Activated naive CD4-positive, alpha-beta T cell treated with anti-CD3 and anti-CD28 coated beads, Interleukin-2, amount 10 ng/mL, durations not matched to agents 7 days and 5 days (primary cell): ENCODE measurements at places on chromosomes 3 and 15.
A peak's percentile ranks its signal among the peaks of the same experiment; 100 is the strongest.

GRCh38 chr3:42173307-42173706 lies 82.2 kb downstream of the TRAK1 start:
- H3K4me3 ChIP-seq: peak overlapping the region; percentile 25
- peaks cover 49% of the 10 kb centered on the region for H3K4me1 ChIP-seq
- peak; percentile 24 for DNase-seq
- H3K27ac ChIP-seq: peak overlapping the region; percentile 95
- no peaks in the 10 kb centered on the region for H3K27me3 ChIP-seq

DNA sequence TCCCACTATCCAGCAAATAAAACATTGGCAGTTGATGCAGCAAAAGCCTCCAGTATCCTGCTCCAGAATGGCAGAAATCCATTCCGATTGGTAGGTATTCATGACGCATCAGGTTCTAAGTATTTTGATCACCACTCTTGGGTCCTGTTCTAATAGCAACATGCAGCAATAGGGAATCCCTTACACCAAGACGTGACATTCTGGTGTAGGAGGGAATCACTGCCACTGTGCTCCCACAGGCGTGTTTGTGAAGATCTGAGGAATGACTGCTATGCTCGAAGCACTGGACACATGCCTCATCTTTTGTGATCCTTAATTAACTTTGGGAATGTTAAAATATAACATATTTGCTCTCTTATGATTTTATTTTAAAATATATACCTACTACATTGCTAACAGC lies 552.9 kb downstream of the MECOM start:
- no peak for DNase-seq
- no peak overlapping the region for H3K27ac ChIP-seq
- H3K27me3 ChIP-seq: no peaks in the 10 kb centered on the region
- no peaks in the 10 kb centered on the region for H3K36me3 ChIP-seq
- H3K4me1 ChIP-seq: no peaks in the 10 kb centered on the region

DNA sequence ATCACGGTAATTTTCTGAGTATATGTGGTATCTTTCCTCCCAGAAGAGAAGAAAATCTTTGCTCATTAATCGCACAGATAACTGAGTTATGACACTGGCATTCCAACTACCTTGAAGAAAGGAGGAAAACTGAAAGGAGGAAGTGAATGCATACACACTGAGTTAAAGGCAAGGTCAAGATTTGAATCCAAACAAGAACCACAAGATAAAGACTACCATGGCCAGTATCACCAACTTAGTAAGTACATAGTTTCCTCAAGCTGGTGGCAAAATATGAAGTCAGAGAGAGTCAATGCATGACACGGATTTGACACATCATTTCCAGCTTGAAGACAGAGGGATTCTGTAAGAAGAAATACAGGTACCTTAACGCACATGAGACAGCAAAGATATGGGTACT lies 287.5 kb downstream of the ULK4 start:
- no peaks in the 10 kb centered on the region for H3K27me3 ChIP-seq
- no peaks in the 10 kb centered on the region for H3K36me3 ChIP-seq
- no peak overlapping the region for H3K27ac ChIP-seq

DNA sequence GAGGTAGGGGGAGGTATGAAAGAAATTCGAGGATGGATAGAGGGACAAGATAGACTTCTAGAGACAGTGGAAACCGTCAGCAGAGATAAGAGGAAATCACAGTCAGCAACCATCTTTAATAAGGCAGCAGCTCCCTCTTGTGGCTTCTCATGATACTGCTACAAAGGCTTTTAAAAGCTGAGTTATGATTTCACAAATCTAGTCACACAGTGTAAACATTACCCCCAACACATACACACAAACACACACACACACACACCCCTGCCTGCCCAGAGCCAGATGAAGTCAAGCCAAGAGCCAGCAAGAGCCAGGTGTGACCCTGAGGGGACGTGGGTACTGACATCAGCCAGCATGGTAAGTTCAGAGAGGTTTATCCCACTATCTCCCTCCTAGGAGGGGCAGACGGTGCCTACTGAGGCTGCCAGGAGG lies 18.9 kb upstream of the TGM5 start:
- peaks cover 4% of the 10 kb centered on the region for H3K4me1 ChIP-seq
- no peak overlapping the region for H3K27ac ChIP-seq
- no peak overlapping the region for H3K4me3 ChIP-seq
- no peaks in the 10 kb centered on the region for H3K36me3 ChIP-seq

DNA sequence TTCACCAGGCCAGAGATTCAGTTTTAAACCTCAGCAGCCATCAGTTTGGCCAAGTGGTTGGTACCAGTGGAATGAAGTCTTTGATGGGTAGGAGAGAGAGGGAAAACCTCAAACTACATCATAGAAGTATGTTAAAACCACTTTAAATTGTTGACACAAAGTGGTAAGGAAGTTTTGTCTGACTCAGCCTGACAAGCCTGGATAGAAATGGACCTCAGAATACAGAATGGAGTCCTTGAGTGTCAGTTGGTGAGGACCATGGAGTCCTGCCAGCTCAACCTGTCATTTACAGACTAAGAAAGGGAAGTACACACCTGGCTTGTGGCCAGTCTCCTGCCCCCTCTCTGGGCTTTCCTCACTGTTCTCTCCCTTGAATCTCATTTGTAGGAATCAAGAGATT lies 12.1 kb downstream of the EAF1 start:
- peaks cover 85% of the 10 kb centered on the region for H3K36me3 ChIP-seq
- no peaks in the 10 kb centered on the region for H3K27me3 ChIP-seq
- H3K27ac ChIP-seq: no peak overlapping the region
- DNase-seq: no peak
- peaks cover 18% of the 10 kb centered on the region for H3K4me1 ChIP-seq
- H3K4me3 ChIP-seq: no peak overlapping the region

- H3K27ac ChIP-seq: no peak overlapping the region
- DNase-seq: no peak
- peaks cover 49% of the 10 kb centered on the region for H3K36me3 ChIP-seq
- no peaks in the 10 kb centered on the region for H3K27me3 ChIP-seq
Measured at GRCh38 chr3:67635806-67636205, 18.6 kb downstream of the SUCLG2 start.

DNA sequence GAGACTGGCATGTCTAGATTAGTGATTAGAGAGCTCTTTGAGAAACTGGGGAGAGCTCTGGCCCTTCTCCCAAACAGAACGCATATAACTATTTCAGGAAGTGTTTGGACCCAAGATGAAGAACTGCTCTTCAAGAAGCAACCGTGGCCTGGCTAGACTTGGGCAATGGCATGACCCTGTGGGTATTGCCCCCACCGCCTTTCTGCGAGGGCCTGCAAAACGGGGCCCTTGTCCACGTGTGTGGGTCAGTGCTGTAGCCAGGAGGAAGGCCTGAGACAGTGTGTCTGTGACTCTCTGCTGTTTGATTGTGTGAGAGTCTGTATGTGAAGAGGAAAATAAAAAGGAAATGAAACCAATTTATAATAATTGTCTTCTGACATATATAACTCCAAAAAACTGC lies 42.5 kb downstream of the EEFSEC start:
- H3K4me1 ChIP-seq: peaks cover 3% of the 10 kb centered on the region
- DNase-seq: no peak
- H3K27ac ChIP-seq: no peak overlapping the region
- H3K4me3 ChIP-seq: no peak overlapping the region
- no peaks in the 10 kb centered on the region for H3K27me3 ChIP-seq

- no peak overlapping the region for H3K4me3 ChIP-seq
- no peaks in the 10 kb centered on the region for H3K4me1 ChIP-seq
- H3K27me3 ChIP-seq: no peaks in the 10 kb centered on the region
- H3K36me3 ChIP-seq: no peaks in the 10 kb centered on the region
Measured at GRCh38 chr3:65060904-65061303, 373.1 kb upstream of the ADAMTS9 start.

- DNase-seq: peak; percentile 56
- H3K27me3 ChIP-seq: peaks cover 81% of the 10 kb centered on the region
- H3K27ac ChIP-seq: no peak overlapping the region
- H3K4me3 ChIP-seq: no peak overlapping the region
- H3K36me3 ChIP-seq: no peaks in the 10 kb centered on the region
Measured at GRCh38 chr15:91055548-91056331, 33.3 kb upstream of the VPS33B start.

DNA sequence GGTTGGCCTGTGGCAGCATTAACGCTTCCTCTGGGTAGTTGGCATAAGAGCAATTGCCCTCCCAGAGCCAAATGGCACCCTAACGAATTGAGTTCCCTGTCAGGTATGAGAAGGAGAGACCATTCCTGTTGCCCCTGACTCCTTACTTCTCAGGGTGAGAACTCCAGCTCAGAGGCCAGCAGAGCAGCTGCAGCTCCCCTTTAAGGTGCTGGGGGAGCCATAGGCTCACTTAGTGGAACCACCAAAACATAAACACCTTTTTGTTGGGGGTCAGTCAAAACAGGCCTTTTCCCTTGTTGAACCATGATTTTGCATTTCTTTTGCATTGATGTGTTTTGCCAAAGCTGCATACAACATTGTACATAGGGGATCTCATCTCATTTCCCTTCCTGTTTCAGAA lies 28.1 kb upstream of the LHFPL4 start:
- no peak overlapping the region for H3K27ac ChIP-seq
- H3K4me1 ChIP-seq: no peaks in the 10 kb centered on the region
- H3K4me3 ChIP-seq: no peak overlapping the region
- H3K36me3 ChIP-seq: no peaks in the 10 kb centered on the region
- H3K27me3 ChIP-seq: no peaks in the 10 kb centered on the region

DNA sequence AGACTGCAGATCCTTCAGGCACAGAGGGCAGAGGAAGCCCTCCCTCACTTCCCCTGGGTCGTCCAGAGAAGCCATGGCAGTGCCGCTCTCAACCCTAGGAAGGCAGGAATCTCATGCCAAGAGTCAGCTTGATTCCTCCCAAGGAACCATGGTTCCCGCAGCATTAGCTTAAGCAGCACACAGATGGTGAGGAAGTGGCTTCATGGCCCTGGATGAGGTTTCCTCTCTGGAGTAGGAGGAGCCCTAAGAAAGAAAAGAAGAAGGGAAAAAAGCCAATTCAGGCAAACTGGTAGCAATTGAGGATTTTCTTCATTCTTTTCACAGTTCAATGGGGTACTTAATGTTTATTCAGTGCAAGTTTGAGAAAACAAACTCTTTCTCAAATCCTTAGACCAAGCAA lies 2.9 kb downstream of the RBSN start:
- peaks cover 40% of the 10 kb centered on the region for H3K36me3 ChIP-seq
- H3K27me3 ChIP-seq: peaks cover 9% of the 10 kb centered on the region
- no peak for DNase-seq
- no peak overlapping the region for H3K27ac ChIP-seq
- peaks cover 45% of the 10 kb centered on the region for H3K4me1 ChIP-seq

- H3K27me3 ChIP-seq: peaks cover 96% of the 10 kb centered on the region
- H3K27ac ChIP-seq: no peak overlapping the region
- H3K36me3 ChIP-seq: no peaks in the 10 kb centered on the region
Measured at GRCh38 chr3:49868862-49869466, 742 bp downstream of the CAMKV start.

- no peaks in the 10 kb centered on the region for H3K27me3 ChIP-seq
- H3K4me1 ChIP-seq: no peaks in the 10 kb centered on the region
Measured at GRCh38 chr3:172194702-172195406, 155.5 kb downstream of the FNDC3B start.

DNA sequence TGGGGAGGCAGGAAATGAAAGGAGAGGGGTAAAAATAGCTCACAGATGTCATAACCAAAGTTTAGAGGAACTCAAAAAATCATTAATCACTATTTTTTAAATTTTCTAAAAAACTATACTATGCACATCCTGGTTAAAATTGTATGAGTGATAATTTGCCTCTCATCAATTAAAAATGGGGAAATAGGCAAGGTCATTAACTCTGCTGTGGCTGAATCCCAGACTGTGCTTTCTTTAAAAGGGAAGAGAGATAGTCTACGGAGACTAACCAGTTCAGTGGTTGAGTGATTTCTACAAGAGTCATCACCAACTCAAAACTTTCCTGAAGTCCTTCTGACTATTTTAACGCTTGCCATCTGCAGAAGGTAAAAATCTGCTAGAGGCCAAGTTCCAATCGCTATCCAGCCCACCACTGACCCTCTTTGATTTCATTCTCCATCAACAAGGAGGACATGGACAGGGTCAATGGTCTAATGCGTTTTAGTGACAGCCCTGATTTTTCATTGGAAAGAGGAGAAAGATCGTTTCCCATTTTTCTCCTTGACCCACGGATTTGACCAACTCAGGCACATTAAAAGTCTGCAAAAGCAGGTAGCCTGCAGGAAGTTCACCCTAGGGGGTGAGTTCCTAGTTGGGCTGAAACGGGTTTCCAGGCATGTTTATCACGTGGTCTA lies 850 bp downstream of the SUCLG2 start:
- H3K4me3 ChIP-seq: peak overlapping the region; percentile 76
- H3K36me3 ChIP-seq: peaks cover 53% of the 10 kb centered on the region
- no peak for DNase-seq
- H3K4me1 ChIP-seq: peaks cover 68% of the 10 kb centered on the region

DNA sequence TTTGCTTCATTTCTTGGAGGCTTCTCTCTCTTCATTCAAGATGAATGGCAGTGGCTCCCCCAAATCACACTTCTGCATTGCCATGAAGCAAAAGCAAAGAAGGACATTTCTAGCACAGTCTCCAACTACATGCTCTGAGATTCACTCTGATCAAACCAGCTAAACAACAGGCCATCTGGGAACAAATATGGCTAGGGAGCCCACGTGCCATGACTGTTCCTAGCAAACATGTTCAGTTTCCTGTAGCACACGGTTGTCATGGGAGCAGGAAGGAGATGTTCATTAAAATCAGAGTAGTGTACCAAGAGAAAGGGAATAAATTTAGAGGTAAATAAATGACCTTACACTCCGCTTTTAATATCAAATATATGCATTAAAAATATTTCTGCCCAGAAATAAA lies 327.3 kb downstream of the GBE1 start:
- H3K27me3 ChIP-seq: no peaks in the 10 kb centered on the region
- H3K4me3 ChIP-seq: no peak overlapping the region
- no peak for DNase-seq
- no peak overlapping the region for H3K27ac ChIP-seq
- H3K4me1 ChIP-seq: no peaks in the 10 kb centered on the region

DNA sequence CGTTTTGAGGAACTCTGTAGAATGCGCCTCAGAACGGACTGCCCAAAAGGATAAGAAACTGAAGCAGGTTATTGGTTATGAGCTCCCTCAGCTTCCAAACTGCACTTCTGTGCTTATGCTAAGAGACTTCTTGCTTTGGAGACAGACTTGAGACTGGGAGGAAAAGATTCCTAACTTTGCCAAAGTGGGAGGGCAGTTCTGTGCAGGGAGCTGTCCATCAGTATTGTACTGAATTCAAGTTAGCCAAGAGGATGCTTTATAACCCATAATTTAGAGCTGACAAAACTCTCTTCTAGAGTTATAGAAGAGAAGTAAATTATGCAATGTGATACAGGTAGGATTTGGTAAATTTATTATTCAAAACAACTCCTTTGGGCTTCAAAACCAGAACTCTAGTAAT lies 519.8 kb upstream of the GBE1 start:
- H3K27me3 ChIP-seq: no peaks in the 10 kb centered on the region
- no peaks in the 10 kb centered on the region for H3K4me1 ChIP-seq
- H3K27ac ChIP-seq: no peak overlapping the region
- H3K36me3 ChIP-seq: no peaks in the 10 kb centered on the region

GRCh38 chr15:59339252-59339672 lies 33.4 kb downstream of the MYO1E start:
- H3K27ac ChIP-seq: no peak overlapping the region
- H3K27me3 ChIP-seq: peaks cover 15% of the 10 kb centered on the region
- no peak for DNase-seq
- no peaks in the 10 kb centered on the region for H3K4me1 ChIP-seq
